ENCODE measurements at places on chromosomes 7 and 10. TPM values are rescaled to one million over a fixed set of nuclear protein-coding genes. Genes with fewer than 3 reads are reported as not detected.

GRCh38 chr10:82411416-82411815, 536.4 kb downstream of the NRG3 start:
- H3K4me3 ChIP-seq = no peak overlapping the region
- no peaks in the 10 kb centered on the region for H3K36me3 ChIP-seq
- no peaks in the 10 kb centered on the region for H3K27me3 ChIP-seq

DNA sequence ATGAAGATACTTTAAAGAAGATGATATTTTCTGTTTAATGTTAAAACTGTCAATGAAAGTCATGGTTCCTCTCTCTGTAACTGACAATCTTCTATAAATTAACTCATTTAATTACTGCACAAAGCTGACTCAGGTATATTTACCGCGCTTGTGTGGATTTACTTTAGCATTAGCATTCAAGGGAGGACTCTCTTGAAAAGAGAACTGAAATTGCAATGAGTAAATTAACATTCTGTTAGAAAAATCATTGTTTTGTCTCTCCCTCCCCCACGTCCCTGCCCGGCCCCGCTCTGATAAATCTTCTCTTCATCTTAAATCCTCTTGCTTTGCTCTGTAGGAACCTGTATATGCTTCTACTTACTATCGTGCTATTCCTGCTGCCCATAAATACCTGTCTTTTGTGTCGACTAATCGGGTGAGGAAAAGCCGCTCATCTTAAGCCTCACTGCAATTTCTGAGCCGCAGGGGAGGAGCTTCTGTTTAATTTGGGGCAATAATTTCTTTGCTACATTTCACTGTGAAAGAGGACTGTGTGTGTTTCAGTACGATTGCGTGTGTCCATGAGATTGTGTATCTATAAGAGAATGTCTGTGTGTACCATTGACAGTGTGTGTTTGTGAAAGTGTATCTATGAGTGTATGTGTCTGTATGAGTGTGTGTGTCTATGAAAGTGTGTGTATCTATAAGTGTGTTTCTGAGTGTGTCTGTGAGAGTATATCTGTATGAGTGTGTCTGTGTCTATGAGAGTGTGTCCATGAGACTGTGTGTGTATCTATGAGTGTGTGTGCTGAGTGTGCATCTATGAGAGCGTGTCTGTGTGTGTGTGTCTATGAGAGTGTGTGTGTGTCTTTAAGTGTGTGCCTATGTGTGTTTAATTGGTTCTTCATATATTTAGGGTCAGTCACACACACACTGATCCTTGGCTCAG, 46.5 kb upstream of the LYZL2 start:
- no peaks in the 10 kb centered on the region for H3K4me1 ChIP-seq
- H3K27ac ChIP-seq = no peak overlapping the region
- no peak overlapping the region for H3K4me3 ChIP-seq

DNA sequence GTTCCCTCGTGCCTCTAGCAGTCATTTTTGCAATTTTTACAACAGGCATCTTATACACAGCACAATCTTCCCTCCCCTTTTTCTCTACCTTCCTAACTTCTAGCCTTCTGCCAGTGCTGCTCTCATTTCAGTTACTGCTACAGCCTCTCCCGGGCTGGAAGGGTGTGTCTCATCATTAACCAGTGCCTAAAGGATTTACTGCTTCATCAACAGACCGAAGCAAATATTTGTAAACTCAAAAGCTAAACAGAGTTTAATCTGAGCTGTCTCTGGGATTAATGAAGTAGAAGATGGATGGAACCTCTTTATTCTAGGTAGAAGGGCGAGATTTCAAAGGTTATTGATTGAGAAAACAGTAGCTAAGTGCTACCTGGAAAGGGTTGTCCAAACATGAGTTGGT, 94.3 kb downstream of the PRPF18 start:
- no peak for DNase-seq
- no peaks in the 10 kb centered on the region for H3K36me3 ChIP-seq
- no peak overlapping the region for H3K27ac ChIP-seq

DNA sequence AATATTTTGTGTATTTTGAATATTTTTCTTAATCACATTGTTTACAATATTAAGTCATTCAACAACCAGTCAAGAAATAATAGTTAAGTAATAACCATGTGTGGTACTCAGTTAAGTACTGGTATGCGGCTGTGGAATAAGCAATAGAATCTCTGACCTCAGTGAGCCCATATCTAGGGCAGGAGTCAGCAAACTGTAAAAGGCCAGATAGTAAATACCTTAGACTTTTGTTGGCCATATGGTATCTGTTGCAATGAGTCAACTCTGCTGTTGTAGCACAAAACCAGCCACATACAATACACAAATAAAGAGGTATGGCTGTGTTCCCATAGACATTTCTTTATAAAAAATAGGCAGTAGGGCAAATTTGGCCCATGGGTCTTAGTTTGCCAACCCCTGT, 311.6 kb upstream of the SEMA3A start:
- H3K36me3 ChIP-seq = no peaks in the 10 kb centered on the region
- no peaks in the 10 kb centered on the region for H3K4me1 ChIP-seq
- H3K27me3 ChIP-seq = no peaks in the 10 kb centered on the region
- no peak overlapping the region for H3K27ac ChIP-seq

GRCh38 chr7:107833684-107834106, 30.7 kb upstream of the SLC26A3 start:
- H3K4me1 ChIP-seq = peaks cover 3% of the 10 kb centered on the region
- DNase-seq = no peak
- H3K4me3 ChIP-seq = no peak overlapping the region
- no peaks in the 10 kb centered on the region for H3K36me3 ChIP-seq
- no peak overlapping the region for H3K27ac ChIP-seq
- no peaks in the 10 kb centered on the region for H3K27me3 ChIP-seq

DNA sequence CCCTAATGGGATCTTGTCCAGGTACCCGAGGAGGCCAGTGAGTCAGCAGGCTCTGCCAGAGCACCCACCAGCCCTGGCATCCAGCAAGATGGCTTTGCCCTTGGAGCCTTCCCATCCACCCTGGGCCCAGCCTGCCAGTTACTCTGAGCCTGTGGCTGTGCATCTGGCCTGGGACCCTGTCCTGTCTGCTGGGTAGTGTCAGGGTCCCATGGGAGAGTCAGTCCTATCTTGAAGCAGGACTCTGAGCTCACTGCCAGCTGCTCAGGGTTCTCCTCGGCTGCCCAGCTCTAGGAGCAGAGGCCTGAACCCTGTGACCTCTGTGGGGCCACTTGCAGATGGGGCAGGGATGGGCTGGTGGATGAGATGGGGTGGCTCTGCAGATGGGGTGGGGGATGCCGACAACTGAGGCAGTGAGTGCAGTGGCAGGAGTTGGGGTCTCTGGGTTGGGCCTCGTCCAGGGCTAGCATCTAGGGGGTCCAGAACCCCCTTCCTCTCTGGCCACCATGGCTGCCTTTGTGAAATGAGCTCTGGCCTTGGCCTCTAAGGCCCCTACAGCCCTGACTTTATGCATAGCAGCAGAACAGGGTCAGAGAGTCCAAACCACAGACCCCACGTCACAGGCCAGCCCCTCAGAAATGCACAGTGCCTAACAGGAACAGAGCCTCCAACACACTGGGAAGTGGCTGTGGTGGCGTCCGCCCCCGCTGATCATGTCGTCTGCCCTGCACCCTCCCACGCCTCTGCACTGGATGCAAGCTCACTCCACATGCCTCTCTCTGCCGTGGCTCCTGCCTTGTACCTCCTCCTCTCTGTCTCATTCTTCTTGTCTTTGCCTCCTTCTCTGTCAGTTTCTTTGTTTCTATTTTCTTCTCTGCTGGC, 88.1 kb upstream of the RET start:
- DNase-seq = no peak
- no peaks in the 10 kb centered on the region for H3K36me3 ChIP-seq
- no peaks in the 10 kb centered on the region for H3K27me3 ChIP-seq

DNA sequence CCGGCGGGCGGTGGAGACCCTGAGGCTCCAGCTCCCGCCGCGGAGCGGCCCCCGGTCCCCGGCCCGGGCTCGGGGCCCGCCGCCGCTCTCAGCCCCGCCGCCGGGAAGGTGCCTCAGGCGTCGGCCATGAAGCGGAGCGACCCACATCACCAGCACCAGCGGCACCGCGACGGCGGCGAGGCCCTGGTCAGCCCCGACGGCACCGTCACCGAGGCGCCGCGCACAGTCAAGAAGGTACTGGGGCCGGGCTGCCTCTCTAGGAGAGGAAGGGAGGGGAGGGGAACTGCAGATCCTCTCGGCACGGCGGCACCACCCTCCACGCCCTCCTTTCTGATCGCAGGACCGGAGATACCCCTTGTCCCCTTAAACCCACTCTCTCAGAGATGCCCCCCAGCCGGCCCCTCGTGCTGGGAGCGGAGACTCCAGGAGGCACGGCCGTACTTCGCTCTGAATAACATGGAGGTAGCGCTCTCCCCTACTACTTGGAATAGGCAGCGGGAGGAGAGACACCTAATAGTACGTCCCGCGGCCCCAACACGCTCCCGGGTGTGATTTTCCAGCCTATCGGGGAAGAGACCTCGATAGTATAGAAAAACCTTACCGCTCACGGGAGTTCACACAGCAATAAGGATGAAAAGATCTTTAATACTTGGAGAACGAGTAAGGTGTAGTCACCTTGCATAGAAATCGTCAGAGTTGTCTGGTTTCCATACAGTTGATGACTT, 538 bp downstream of the AHCYL2 start:
- peak; percentile 53 for DNase-seq
- H3K4me1 ChIP-seq = peaks cover 4% of the 10 kb centered on the region
- H3K4me3 ChIP-seq = peak overlapping the region; percentile 63

DNA sequence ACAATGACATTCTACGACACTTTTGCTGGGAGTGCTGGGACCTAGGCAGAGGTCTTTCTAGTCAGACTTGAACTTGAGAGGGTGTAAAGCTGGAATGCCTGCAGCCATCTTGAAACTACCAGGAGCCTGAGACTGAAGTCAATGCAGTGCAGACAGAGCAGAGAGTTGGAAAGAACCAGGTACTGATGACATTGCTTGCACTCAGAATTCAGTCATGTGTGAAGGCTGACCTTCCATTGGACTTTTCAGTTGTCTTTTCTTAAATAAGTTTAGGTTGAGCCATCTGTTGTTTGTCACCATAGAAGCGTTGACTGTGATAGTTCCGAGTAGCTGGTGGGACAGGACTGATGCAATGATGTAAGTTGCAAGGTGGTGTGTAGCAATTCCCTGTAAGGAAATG, 3.1 kb upstream of the PLPP4 start:
- no peak for DNase-seq
- H3K4me3 ChIP-seq = no peak overlapping the region
- H3K27ac ChIP-seq = no peak overlapping the region
- H3K27me3 ChIP-seq = no peaks in the 10 kb centered on the region

- no peaks in the 10 kb centered on the region for H3K27me3 ChIP-seq
- DNase-seq = no peak
- no peak overlapping the region for H3K27ac ChIP-seq
- no peaks in the 10 kb centered on the region for H3K36me3 ChIP-seq
Observed at GRCh38 chr10:33402220-33403073, 68.0 kb upstream of the NRP1 start.

DNA sequence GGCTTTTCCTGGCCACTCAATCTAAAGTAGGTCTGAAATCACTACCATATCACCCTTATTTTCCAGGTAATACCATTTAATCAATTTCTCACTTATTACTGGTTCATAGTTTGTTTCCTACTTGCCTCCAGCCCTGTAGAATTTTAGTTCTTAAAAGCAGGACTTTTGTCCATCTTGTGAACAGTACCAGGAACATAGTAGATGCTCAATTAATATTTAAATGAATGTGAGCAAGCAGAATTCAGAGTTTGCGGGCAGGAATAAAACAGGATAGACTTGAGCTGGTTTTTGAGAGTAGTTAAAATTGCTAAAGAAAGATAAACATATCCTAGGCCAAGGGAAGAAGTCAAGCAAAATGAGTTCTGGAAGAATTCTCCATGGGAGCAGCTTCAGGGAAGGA, 77.9 kb downstream of the ANK3 start:
- no peak overlapping the region for H3K4me3 ChIP-seq
- DNase-seq = no peak
- no peaks in the 10 kb centered on the region for H3K27me3 ChIP-seq
- no peaks in the 10 kb centered on the region for H3K36me3 ChIP-seq
- no peak overlapping the region for H3K27ac ChIP-seq

DNA sequence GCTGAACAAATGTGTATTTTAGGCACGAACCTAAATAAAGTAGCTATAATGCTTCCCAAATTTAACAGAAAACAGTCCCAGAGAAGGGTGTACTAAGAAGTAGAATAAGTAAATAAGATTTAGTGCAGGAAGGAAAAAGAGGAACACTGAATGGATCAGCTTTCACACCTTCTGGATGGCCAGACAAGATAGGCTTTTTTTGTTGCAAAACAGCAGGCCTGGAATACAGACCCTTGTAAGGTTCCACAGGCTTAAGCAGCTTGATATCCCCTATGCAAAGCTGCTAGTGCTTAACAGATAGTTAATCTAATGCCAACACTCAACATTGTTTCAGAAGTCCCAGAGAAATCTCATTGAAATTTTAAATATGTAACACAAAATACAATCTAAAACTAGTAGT, 328.1 kb upstream of the STEAP1 start:
- no peaks in the 10 kb centered on the region for H3K27me3 ChIP-seq
- H3K4me3 ChIP-seq = no peak overlapping the region
- H3K27ac ChIP-seq = no peak overlapping the region
- no peaks in the 10 kb centered on the region for H3K36me3 ChIP-seq

DNA sequence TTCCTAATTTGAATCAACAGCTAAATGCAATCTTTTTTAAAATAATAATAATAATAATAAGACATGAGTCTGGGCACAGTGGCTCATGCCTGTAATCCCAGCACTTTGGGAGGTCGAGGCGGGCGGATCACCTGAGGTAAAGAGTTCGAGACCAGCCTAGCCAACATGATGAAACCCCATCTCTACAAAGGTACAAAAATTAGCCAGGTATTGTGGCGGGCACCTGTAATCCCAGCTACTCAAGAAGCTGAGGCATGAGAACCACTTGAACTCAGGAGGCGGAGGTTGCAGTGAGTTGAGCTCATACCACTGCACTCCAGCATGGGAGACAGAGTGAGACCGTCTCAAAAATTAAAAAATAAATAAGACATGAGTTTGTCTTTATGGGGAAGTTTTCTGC, 3.9 kb downstream of the DIP2C start:
- H3K4me3 ChIP-seq = no peak overlapping the region
- no peak for DNase-seq
- H3K27ac ChIP-seq = no peak overlapping the region

The MRPL32 gene
- 43.9 TPM for total RNA-seq

The DPYSL4 gene
- 7.0 TPM for total RNA-seq

The CACNA2D1 gene
- total RNA-seq = 18.8 TPM

The TMEM196 gene
- not detected for total RNA-seq

All from ovary (tissue), 10 donors.